Dermis blood vessel endothelial cell (primary cell): ENCODE measurements at places on chromosomes 11 and 22. TPM values are rescaled to one million over a fixed set of nuclear protein-coding genes. Genes with fewer than 3 reads are reported as not detected.

- no peak for DNase-seq
These were observed 14.5 kb upstream of the PPARA start for GRCh38 chr22:46135611-46136485.

- DNase-seq, result no peak
These were observed 35.4 kb downstream of the CD82 start for GRCh38 chr11:44600839-44601383.

GRCh38 chr22:30307041-30307574 is 17.8 kb upstream of the CASTOR1 start:
- DNase-seq, result no peak

DNA sequence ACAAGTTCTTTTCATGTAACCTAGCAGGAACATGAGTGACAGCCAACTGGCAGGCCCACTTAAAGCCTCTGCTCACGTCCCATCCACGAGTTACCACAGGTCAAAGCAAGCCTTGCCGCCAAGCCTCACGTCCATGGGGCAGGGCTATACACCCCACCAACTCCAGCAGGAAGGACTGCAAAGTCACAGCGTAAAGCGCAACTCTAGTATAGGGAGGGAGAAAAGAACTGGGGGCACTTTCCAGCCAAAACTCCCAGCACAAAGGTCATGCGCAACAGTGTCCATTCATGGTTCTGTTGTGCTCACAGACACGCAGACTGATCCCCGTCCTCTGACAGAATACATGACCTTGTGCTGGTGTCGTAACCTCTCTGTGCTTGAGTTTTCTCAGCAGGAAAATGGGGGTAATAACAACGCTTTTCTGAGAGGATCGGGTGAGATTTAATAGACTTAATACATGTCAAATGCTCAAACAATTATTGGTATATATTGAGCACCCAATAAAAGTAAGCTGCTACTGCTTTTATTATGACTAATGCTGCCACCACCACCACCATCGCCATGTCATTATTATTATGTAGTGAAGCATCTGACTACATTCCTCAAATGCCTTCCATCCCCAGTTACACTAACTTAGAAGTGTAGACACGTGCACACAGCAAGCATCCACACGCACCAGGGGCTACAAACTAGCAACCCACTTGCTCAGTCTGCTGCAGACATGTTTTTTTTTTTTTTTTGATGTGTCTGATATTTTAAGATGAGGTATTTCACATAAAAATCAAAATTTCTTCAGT is 104.4 kb upstream of the PARVA start:
- DNase-seq, result no peak

GRCh38 chr11:124752471-124753102 is 532 bp upstream of the VSIG2 start:
- no peak for DNase-seq

GRCh38 chr22:46084376-46084775 is 66.0 kb upstream of the PPARA start:
- peak; percentile 23 for DNase-seq

DNA sequence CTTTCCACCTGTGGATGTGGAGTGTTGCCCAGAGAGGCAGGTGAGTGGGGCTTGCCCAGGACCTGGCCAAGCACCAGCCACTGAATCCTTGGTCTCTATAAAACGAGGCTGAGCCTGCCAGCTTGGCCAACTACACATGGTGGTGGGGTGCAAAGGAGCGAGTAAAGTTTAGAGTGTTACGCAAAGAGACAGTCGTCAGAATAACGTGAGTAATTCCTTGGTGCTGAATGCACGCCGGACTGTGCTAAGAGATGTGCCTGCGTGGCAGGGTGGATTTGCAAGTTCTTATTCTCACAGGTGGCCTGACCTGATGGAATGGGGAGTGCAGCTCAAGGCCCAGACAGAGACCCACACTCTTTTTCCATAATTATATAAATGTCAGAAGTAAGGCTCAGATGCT is 88.6 kb upstream of the B3GAT1 start:
- no peak for DNase-seq

Gene TSGA10IP
- not detected in 2 replicates for total RNA-seq

Gene GLYAT
- under 0.01 TPM in 1 of 2 replicates, not detected in the other for total RNA-seq

Gene XKR3
- not detected in 2 replicates for total RNA-seq
